ENCODE measurements at places on chromosomes 4 and X.

- DNase-seq, result no peak
Observed at GRCh38 chrX:56975611-56976010, 19.7 kb downstream of the SPIN3 start.

DNA sequence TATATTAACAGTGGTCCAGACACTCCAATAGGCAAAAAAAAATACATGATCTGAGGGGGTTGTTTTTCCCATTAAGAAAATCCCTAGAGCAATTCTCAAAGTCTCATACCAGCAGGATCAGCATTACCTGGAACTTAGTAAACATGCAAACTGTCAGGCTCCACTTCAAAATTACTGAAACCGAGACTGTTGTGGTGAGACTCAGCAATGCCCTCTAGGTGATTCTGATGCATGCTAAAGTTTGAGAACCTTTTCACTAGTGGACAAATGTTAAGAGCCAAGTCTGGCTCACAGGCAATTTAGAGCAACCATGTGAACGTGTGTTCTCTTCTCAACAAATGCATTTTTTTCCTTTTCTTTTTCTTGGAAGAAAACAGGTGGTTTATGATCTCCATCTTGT lies 30.2 kb downstream of the NEK1 start:
- no peak for DNase-seq

DNA sequence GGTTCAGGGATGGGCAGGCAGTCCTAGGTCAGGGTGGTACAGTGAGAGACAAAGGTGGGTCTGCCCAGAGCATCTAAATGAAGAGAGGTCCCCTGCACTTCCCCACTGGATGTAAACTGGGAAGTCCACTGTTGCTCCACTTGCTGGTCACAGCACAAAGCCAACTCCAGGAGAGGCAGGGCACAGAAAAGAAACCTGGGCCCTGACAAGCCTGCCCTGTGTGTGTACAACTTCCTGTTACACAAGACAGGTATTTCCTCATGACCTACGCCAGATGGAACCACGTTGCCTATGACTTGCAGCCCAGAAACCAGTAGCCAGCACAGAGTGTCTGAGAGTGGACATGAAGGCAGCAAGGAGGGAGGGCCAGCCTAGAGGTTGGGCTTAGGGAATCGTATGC lies 161.8 kb downstream of the SH3KBP1 start:
- DNase-seq, result no peak

GRCh38 chrX:153488231-153488914 lies 6.4 kb upstream of the BGN start:
- no peak for DNase-seq

DNA sequence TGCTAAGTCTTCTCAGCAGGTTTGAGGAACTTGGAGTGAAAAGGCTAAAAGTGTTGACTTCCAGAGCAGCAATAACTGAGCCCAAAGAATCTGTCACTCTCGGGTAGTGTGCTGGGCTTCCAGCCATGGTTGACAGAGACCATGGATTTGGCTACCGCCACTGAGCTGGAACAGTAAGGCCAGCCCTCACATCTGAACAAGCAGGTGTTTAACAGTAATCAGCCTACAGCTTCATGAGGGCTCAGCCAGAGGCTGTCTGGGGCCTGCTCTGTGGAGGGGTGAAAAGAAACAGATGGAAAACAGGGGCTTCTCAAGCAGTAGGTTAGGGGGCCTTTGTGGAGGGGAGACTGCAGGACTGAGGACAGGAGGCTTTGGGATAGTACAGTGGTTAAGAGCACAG lies 14.9 kb downstream of the RASL11B start:
- DNase-seq, result no peak

GRCh38 chrX:2933125-2933900 lies 4.2 kb upstream of the ARSD start:
- no peak for DNase-seq

DNA sequence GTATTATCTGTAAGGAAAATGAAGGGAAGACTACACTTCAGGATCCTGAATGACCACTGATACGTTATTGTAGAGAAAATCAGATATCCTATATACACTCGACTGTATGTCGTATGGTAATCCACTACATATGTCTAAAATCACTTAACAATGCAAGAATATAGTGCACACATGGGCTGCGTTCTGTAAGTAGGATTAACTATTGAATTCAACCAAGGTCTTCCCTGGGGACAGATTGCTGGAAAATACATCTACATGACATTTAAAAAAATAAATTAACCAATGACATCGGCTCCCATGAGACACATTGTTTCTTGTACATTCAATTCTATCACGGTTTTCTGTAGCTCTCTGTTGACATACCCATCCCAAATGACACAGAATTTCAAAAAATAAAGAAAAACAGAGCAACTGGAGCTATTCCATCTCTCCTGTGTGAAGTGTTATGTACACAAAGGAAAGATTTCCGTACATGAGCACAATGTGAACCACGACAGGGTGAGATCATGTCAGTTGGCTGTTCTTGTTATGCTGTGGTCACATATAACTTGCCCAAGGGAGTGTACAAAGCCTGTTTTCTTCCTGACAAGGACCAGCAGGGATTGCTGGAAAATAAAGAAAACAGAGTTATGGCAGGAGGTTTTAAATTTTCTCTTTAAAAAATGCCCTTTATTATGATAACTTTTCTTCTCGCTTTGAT lies 6.1 kb downstream of the ENOX2 start:
- DNase-seq, result no peak

GRCh38 chrX:154717824-154718223 lies 33.1 kb downstream of the GAB3 start:
- no peak for DNase-seq

DNA sequence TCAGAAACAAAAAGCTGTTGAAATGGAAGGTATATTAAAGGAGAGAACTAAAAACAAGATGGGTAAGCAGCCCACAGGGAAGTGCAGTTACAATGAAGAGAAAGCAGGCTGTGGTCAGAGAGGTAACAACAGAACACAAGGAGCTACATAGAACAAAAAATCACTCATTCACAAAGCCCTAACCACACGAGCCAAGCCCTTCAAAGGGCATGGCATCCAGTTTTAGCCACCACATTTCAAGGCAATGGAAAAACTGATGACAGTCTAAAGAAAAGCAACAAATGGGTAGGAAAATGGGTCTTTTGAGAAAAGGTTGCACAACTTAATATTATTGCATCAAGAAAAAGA lies 37.5 kb downstream of the KDR start:
- no peak for DNase-seq

- no peak for DNase-seq
Observed at GRCh38 chrX:83145876-83146275, 362.2 kb upstream of the POU3F4 start.

GRCh38 chrX:152520653-152521052 lies 69.5 kb upstream of the GABRA3 start:
- no peak for DNase-seq

DNA sequence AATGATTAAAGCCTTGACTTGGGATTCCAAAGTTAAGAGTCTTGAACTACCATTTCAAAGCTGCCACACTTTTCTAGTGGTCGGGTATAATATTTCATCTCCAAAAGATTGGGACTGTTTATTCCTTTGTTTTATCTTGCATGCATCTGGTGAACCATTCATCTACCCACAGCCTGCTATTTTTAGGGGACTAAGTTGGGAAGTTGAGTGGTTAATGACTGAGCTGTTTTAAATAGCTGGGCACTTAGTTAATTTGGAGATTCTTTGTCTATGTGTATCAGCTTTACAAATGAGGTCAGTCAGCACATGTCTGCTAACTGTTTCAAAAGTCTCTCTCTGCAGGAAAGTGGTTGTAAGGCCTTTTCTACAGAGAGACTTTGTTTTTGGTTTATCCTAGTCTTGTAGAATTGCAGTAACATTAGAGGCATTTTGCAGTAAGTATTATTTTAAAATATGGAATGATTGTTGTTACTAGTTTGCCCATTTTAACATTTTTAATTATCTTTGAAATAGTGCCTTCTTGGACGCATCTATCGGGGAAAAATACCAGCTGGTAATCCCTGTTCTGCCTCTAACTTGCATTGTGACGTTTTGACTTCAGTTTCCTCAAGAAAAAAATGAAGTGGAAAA lies 8.2 kb downstream of the BMP2K start:
- peak; percentile 85 for DNase-seq

DNA sequence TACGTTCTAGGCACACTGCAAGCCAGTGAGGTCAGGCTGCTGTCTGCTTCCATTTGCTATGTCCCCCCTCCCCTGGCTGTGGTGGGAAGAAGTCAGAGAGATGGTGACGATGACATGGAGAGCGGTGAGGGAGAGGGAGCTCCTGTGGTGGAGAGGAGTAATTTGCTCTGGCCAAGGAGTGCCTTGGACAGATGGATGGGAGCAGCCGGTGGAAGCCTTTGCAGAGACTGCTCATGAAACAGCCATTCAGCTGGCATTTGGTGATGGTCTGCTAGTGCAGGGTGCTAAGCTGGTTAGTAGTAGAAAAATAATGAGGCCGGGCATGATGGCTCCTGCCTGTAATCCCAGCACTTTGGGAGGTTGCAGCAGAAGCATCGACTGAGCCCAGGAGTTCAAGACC lies 124.1 kb downstream of the FHDC1 start:
- no peak for DNase-seq

GRCh38 chr4:7191546-7192251 lies 639 bp upstream of the SORCS2 start:
- DNase-seq, result no peak

- no peak for DNase-seq
Observed at GRCh38 chrX:776529-777230, 146.1 kb downstream of the SHOX start.

GRCh38 chr4:150283689-150284088 lies 205.4 kb downstream of the DCLK2 start:
- peak; percentile 85 for DNase-seq

DNA sequence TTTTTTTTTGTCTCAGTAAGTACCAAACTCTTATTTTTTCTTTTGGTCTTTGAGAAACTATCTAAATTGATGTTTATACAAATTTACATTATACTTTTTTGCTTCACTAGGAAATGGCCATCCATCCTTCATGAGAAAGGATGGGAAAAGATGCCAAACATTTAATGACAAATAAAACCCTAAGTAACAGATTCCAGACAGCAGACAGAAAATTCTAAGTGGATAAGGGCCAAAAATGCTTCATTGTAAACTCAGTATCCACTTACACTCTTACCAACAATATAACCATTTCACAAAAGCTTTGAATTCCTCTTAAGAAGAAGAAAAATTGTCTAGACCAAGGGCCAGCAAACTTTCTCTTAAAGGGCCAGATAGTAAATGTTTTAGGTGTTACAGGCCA lies 3.5 kb downstream of the GUCY1B1 start:
- no peak for DNase-seq

DNA sequence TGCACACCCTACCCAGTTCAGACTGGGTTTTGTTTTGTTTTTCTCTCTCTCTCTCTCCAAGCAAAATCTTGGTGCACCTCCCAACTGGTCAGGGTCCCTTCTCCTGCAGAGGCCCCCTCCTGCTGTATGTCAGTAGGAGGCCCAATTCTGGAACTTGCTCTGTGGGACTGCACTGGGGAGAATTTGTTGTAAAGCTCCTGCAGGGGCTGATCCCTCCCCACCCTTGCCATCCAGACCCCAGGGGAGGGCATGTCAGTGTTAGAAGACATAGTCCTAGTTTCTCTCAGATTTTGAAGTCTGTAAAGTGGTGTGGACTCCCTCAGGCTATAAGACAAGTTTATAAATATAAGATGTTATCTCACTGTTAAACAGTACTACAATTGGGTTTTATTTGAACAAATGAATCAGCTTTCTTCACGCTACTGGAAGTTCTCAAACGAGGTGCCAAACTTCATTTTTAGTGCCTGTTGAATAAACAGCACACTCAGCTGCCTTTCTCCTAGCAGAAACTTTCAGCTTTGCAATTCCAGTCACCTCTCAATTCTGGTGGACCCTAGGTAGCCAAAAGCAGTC lies 88.6 kb upstream of the FRMPD3 start:
- no peak for DNase-seq

- DNase-seq, result no peak
Observed at GRCh38 chr4:151158979-151159378, 59.6 kb downstream of the RPS3A start.

- no peak for DNase-seq
Observed at GRCh38 chr4:16659079-16659478, 239.4 kb downstream of the LDB2 start.

- DNase-seq, result no peak
Observed at GRCh38 chrX:98203800-98204199, 1320.1 kb downstream of the RPA4 start.

DNA sequence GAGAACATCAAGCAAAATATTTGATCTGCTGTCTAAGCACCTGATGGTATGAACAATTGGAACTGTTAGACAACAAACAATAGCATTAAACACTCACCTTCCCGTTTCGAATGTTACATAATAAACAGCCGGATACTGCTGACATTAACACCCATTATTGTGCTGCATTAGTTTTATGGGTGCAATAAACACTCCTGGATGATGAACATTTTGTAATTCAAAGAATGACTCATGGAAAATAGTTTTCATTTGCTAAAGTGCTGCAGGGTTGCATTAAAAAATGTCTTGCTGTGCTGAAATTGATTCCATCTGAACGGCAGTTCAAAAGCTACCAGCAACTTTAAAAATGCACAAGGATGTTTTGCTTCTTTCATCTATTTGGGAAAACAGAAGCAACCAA lies 100.8 kb upstream of the SORBS2 start:
- peak; percentile 17 for DNase-seq

- no peak for DNase-seq
Observed at GRCh38 chrX:65637335-65637734, 30.1 kb upstream of the MSN start.

DNA sequence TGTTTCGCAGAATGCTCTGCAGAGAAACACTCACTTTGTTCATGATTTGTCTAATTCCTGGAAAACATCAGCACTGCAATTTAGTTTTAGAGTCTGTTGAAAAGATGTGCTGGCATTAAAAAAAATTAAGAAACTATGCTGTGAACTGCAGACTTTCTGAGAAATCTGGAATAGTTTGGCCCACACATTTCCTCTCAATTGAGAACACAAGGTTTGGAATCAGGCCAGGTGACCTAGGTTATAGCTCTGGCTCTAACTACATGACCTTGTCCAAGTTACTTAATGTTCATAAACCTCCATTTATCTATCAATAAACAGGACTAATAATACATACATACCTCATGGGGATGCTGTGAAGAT lies 61.4 kb upstream of the ENPEP start:
- DNase-seq, result no peak

DNA sequence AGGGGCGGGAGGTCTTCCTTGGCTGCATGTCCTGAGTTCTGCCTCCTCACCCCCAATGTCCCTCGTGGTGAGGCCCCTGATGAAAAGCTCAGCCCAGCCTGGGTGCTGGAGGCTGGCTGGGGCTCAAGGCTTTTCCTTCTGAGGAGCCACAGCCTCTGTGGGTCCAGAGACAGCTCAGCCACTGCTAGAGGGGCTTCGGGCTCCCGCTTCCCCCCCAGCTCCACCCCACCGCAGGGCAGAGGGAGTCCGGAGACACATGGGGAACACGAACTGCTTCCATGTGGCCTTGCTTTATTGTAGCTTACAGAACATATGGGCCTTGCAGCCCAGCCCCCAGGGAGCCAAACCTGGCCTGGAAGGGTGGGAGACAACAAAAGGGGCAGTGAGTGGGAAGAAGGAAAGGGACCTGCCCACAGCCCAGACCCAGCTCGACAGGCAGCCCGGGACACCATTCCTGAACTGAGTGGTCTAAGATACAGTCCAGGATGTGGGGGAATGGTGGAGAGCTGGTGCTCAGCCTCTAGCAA lies 89.9 kb upstream of the NKX1-1 start:
- DNase-seq, result no peak

- no peak for DNase-seq
Observed at GRCh38 chr4:41998019-41998418, 7.7 kb downstream of the SLC30A9 start.

GRCh38 chrX:15269618-15270521 lies at the start of gene ASB9:
TSS of gene ASB9 (minus strand) at chrX:15270083. CDS start at chrX:15269874, 209 bp downstream.
- peak; percentile 14 for DNase-seq

- DNase-seq, result no peak
Observed at GRCh38 chr4:36343501-36344175, 62.2 kb downstream of the DTHD1 start.

- no peak for DNase-seq
Observed at GRCh38 chrX:153789654-153790053, 4.5 kb downstream of the IDH3G start.

All from GM04503 (cell line).